NCI-H1930 (cell line): ENCODE measurements at places on chromosomes 13 and 19.
A peak's percentile ranks its signal among the peaks of the same experiment; 100 is the strongest.

- DNase-seq, result no peak
These were observed 866.3 kb upstream of the SPRY2 start for GRCh38 chr13:81207231-81207630.

DNA sequence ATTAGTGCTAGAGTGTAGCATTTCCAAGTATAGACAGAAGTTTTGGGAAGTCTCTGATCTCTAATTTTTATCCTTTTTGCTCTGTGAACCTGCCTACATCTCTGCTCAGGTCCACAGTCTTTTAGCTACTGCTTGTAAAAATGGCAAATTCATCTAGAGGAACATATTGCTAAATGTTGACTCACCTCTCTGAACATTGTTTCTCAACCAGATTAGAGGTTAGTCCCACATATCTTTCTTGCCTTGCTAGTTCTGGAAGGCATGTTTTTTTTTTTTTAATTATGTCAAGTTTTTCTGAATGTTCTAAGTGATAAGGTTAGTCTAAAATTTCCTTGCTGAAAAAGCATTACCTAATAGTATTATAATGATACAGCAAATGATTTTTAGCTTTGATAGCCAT, 2889.6 kb upstream of the PCDH20 start:
- DNase-seq, result no peak

- DNase-seq, result no peak
These were observed 216 bp downstream of the SH2D3A start for GRCh38 chr19:6767081-6767356.

- no peak for DNase-seq
These were observed 18.1 kb upstream of the POU2F2 start for GRCh38 chr19:42150364-42150763.

- no peak for DNase-seq
These were observed 2.4 kb downstream of the ZNF85 start for GRCh38 chr19:20925481-20925880.

GRCh38 chr19:18093439-18094161, 4.0 kb upstream of the MAST3 start:
- DNase-seq, result no peak

- DNase-seq, result no peak
These were observed 170.0 kb downstream of the NUFIP1 start for GRCh38 chr13:44819245-44819644.

DNA sequence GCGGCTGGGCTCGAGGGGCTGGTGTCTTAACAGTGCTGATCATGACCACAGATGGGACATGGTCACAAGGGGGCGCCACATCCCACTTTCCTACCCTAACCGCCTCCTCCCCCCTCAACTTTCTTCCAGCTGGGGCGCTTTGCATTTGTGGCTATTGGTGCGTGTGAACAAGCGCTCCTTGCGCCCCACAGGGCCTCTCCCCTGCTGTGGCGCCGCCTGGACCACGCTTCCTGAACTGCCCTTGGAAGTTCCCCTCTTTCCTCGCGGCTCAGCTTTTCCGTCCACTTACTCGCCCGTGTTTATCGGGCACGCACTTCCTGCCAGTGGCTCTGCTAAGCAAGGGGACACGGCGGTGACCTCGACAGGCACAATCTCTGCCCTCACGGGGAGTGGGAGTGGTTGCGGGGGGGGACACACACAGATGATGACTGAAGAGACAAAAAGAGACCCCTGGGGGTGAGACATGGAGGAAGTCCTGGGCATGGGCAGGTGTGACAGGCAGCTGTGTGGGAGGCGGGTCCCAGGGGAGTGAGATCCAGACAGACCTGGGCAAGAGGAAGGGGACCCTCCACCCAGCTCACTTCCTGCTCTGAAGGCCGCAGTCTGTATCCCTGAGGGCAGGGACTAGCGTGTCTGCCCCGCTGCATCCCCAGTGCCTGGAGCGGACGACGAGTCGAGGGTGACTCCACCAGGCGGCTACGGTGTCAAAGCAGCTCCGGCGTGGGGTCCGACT, 40.3 kb downstream of the ZNF787 start:
- DNase-seq, result peak; percentile 49

DNA sequence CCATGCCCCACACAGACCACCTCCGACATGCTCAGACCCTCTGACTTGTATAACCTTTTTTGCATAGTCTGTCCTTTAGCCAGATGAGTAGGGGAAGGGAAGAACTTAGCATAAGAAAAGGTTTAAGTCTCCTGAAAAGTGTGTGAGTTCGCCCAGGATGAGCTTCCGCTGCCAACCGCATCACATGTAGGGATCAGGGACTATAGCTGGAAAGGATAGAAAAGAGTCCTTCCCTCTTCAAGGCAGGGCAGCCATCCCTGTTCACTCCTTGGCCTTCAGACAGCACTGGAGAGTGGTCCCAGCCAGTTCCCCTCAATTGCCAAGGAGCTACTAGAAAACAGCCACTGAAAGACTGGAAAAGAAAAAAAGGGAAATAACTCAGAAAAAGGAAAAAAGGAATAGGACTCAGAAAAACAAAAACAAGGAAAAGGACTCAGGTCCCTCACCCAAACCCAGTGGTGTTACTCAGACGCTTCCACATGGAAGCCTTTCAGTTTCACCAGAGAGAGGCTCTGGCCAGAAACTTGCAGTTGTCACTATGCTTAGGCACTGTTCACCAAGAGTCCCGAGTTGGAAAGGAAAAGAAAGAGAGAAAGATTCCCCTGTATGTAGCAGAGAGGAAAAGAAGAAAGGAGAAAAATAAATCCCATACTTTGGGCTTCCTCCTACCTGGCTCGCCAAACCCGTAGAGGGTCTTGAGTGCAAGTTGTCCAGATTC, 5.6 kb upstream of the TM9SF2 start:
- DNase-seq, result no peak

DNA sequence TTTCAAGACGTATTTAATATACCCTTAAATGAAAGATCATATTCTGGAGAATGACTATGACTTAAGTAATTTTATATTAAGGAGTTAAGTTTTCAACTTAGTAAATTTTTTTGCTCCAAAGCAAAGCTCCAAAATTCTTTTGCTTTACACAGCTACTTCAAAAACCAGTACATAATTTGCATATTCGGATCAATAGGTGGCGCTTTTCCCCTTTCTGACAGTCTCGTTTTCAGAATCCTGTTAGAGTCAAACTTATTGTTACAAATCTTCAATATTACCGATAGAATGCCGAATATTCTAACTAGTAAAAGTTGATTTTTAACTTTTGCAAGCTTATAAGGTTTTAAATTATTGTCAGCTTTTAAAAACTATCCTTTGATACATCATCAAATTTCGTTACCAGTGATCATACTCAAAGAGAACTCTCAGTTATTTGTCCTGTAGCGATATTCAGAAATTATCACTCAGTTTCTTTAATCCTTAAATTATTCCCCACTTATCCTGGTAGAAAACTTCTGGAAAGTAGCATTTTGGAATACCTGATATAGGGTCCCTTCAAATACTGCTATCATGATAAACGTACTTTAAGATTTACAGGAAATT, 852.7 kb upstream of the KLHL1 start:
- no peak for DNase-seq

DNA sequence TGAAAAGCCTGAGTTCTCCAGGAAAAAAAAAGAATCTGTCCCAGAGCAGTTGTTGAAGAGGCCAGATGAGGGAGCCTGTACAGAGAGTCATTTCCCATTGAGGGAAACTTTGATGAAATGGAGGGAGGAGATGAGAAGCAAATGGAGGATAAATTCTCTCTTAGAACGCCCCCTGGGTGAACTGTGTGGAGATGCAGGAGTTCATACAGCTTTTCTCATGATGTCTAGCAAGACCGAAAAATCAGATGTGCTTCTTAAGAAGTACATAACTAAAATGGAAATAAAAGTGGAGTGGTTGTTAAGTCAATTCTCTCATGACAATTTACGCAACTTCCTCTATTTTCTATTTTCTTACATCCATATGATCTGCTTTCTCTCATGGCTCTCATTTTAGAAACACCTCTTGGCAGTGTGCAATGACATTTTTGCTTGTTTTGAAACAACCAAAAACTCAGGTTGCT, 1263.1 kb downstream of the PCDH9 start:
- DNase-seq, result no peak

DNA sequence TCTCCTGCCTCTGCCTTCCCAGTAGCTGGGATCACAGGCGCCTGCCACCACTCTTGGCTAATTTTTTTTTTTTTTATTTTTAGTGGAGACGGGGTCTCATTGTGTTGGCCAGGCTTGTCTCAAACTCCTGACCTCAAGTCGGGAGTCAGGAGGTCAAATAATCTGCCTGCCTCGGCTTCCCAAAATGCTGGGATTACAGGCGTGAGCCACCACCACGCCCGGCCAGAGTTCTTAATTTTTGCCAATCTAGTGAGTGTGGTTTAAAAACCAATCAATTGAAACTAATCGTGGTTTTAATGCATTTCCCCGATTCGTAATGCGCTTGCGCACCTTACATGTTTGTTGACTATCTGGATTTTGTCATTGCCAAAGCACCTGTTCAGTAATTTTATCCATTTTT, 37.0 kb downstream of the SKA3 start:
- no peak for DNase-seq

GRCh38 chr13:94414708-94415107, 64.8 kb downstream of the DCT start:
- peak; percentile 76 for DNase-seq

DNA sequence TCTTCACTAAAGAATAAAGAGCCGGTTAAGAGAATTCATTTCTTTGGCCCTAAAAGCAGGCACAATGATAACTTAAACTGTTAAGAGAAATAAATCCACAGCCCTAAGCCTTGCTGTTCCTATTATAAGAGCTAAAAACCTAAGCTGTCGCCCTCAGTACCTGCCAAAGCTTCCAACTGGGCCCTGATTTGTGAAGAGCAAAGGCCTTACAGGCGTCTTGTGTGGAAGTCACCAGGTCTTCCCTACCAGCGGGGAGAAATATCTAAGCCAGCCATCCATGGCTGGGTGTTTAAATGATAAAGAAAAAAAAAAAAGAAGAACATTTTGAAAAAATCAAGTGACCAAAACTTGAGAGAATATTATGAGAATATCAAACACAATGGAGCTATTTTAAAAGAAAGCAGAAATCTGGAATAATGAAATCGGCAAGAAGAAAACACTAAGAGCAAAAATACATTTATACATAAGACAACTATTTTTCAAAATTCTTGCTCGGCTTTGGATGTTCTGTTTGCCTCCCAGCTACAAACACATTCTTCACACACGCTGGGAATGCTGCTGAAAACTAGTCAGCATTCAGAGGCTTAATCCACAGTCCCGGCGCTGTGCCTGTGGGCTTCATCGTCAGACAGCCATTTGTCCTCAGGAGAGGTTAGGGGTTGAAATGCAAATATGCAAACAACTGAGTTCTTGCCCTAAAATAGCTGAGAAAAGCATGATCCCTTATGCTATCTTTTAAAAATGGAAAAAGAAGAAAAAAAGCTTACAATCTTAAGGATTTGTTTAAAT, 89.8 kb upstream of the LSM14A start:
- no peak for DNase-seq

GRCh38 chr19:43464134-43464775, 1.2 kb downstream of the LYPD3 start:
- peak; percentile 45 for DNase-seq

GRCh38 chr13:97921176-97921816, 32.2 kb upstream of the IPO5 start:
- DNase-seq, result no peak

- DNase-seq, result no peak
These were observed 169.5 kb downstream of the DCLK1 start for GRCh38 chr13:35961461-35962220.

GRCh38 chr19:15464394-15465385, at the start of gene RASAL3:
TSS of gene RASAL3 (minus strand) at chr19:15464544. CDS start at chr19:15464358, 186 bp downstream.
- no peak for DNase-seq

- DNase-seq, result no peak
These were observed 60.1 kb upstream of the PEG3 start for GRCh38 chr19:56900573-56901097.

DNA sequence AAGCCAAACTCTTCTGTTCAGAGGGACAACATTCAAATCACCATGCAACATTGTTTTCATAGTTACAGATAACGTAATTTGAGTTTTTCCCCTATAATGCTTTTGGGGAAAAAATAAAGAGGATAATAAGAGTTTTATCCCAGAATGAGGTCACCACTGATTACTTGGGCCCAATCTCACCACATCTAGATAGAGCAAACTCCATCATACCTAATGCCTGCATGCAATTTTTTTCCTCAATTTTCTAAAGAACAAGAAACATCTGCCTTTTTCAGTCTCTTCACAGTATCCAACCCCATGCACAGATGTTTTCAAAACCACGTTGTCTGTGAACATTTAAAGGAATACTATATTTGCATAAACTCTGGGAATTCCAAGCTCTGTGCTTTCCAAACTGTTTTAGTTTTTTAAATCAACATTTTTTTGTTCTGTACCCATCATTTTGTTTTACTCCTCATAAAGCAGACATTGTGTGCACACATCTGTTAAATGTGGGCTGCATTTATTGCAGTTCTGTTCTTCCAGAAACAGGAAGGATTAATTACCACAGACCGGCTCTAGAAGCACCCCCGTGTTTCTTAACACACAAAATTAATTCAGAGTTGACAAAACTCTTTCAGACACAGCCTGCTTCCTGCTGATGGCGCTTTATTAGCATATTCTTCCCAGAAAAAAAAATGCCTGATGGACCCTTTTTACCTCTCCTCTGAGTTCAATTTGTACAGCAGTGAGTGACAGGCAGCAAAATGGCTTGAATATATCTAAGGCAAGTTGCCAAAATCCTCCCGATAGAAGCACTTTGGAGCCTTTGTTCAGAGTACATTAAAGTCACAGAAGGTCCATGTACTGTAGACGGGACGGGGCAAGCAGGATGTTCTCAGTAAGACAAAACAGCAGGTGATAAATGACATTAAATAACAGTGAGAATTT, 1171.9 kb downstream of the EFNB2 start:
- DNase-seq, result no peak

DNA sequence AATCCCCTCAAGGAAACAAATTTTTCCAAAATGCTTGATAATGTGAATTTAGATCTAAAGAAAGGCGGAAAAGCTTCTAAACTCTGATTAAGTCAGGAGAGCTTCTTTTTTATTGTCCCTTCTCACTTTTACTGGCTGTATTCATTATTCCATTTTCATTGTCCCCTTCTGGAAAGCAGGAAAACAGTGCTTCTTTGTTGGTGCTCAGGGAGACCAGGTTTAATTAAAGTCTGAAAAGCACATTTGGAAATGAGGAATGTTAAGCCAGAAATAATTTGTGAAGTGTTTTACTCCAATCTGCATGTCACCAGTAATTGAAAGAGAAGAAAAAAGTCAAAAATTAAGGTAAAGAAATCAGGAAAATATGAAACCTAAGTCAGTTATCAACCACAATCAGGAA, 43.5 kb upstream of the TSC22D1 start:
- DNase-seq, result no peak
